Hippocampal formation (tissue), 2 donors: ENCODE measurements at places on chromosomes 11 and 22.

DNA sequence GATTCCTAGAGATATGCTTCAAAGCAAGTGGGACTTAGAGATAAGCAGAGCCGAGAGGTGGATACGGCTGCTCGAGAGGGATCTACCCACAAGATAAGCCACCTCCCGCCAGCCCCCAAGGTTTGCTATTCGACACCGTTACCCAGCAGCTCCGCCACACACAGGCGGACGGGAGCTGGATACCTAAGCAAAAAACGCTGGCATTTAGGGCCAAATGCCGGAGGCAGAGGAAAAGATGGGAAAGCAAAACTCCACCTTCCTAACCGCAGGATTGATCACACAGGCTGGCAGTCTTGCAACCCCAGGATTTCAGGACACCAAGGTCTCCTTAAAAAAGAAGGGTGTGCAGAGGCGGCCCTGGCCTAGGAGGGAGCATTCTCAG is 709 bp downstream of the FTH1 start:
- DNase-seq = no peak

- no peak for DNase-seq
Observed at GRCh38 chr11:16380941-16381568, 24.7 kb upstream of the SOX6 start.

DNA sequence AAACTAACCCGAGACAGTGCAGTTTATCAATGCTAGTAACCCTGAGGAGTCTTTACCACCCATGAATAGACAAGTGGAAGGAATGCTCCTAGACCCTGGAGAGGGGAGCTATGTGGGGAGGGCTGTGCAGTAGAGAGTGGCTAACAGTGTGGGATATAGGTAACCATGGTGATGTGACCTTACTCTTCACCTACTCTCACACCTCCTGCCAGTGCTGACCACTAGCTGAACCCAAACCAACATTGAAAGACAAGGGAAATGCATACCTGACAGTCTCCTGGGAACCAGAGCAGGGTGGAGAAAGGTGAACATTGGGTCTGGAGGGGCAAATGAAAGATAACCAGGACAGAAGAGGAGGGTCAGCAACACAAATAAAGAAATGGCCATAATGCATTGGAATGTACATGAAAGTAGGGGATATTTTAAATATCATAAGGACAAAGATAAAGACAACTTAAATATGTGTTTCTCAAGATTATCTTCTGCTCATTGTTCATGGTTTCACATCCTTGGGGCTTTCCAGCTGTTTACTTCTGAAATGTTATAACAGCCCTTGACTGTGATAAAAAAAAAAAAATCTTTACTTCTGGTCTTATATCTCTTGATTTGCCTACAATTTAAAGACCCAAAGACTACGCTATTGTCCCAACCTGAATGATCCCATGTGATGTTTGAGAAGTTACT is 983.3 kb upstream of the TENM4 start:
- DNase-seq = no peak

GRCh38 chr22:37681001-37681424 is 5.1 kb upstream of the NOL12 start:
- no peak for DNase-seq

GRCh38 chr11:128180441-128181087 is 406.8 kb downstream of the ETS1 start:
- no peak for DNase-seq

DNA sequence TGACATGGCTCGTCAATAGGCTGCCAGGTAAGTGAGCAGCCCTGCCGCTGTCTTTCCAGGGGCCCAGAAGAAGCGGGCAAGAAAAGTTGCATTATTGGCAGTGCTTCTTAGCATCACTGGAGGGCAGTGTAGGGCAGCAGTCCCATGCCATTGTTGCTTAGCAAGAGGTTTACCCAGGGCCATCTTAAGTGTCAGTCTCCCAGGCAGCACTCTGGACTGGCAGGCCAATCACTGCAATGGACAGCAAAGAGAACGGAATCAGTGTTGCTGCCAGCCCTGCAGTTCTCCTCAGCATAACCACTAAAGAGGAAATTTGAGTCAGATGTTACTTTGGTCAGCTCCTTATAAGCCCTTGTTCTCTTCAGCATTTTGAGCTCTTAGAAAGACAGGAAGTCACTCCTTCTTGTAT is 13.4 kb upstream of the GRK2 start:
- DNase-seq = peak; percentile 40
